ENCODE measurements at places on chromosomes 1 and 21. TPM values are rescaled to one million over a fixed set of nuclear protein-coding genes. Genes with fewer than 3 reads are reported as not detected.

GRCh38 chr1:224106568-224107281, 7.2 kb upstream of the FBXO28 start:
- no peak for DNase-seq

DNA sequence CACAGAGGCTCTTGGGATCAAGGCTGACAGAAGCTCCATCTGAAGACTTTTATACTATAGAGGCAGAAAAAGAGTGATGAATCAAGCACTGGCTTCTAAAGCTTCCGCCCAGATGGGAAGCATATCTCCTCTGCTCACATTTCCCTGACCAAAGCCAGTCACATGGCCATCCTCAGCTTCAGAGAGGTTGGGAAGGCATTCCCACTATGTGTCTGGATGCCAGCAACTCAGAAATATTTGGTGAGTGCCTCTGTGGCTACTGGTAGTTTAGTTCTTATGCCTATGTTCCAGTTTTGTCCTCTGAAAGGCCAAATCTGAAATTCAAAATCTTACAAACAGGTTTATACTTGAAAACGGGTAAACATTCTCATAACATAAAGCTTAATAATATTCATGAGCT, 9.9 kb upstream of the DISC1 start:
- DNase-seq = no peak

- DNase-seq = no peak
These were observed 21.3 kb downstream of the CCDC30 start for GRCh38 chr1:42484382-42484781.

SMIM1 gene
- total RNA-seq = 1.3 TPM

DNA sequence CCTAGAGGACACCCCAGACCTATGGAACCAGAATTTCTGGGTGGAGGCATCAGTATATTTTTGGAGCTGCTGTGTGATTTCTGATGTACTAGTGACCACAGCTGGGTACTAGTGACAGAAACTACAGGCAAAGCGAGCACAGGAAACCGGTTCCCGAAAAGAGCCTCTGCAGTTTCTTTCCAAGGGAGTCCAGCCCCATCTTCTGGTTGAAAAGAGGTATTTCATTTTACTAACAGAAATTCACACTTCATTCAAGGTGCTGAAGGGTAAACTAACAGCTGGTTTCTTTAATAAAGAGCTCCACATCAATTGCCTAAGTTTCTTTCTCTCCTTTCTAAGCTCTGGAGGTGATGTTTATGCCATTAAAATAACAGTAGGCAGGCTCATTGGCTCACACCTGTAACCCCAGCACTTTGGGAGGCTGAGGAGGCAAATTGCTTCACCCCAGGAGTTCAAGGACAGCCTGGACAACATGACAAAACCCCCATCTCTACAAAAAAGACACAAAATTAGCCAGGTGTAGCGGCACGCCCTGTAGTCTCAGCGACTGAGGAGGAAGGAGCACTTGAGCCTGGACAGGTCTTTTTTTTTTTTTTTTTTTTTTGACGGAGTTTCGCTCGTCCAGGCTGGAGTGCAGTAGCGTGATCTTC, 22.0 kb downstream of the THAP3 start:
- DNase-seq = no peak

Measured in osteocyte (in vitro differentiated cells).